MM.1S (cell line): ENCODE measurements at places on chromosomes 5 and 9.

DNA sequence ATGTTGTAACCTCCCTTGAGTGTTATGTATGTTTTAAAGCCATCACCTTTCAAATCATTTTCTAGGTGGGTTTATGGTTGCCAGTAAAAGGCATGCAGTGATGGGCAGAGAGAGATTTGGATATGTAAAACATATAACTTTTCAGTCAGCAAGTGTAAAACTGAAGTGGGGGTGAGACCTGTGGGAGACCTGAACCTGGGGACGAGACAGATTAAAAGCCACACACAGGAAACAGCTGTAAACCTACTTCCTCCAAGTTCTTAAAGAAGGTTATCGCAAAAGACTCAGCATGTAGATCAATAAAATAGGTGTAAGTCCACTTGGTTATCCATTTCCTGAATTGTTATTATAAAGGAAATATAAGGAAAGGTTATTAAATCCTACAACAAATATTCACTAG, 76.6 kb downstream of the YIPF5 start:
- DNase-seq, result no peak
- H3K27me3 ChIP-seq, result no peaks in the 10 kb centered on the region
- no peaks in the 10 kb centered on the region for H3K4me1 ChIP-seq

DNA sequence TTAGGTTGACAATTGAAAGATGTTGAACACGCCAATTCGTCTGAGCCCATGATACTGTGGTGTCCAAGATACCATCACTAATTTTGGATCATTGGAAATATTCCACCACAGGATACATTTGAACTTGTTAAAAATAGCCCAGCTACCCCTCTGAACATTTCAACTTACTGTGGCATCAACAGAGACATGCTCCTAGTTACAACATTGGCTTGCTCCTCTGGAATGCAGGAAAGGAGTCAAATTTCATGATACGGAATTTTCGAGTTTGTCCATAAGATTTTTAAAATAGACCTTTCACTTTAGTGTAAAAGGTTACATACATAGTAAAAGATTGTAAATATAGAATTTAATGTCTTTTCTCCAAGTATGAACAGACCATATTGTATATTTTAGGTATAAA, 12.8 kb downstream of the SEMA5A start:
- no peak for DNase-seq
- peaks cover 34% of the 10 kb centered on the region for H3K4me1 ChIP-seq
- H3K27me3 ChIP-seq, result no peaks in the 10 kb centered on the region
- no peaks in the 10 kb centered on the region for H3K36me3 ChIP-seq

DNA sequence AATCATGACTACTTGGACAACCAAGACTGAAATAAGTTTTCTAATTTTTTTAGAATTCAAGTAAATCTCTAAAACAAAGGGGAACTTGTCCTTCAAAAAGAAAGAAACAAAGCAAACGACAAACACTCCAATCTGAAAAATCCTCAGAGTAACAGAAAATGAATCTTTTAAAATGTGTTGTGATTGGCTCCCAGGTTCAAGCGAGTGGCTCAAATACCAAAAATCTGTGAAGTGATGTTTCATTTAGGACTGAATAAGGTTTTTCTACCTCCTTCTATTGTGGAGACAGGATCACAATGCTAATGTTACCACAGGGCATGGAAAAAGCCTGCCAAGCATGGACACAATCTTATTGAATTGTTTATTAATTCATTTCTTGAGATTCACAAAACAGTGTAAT, 415.7 kb downstream of the RAB3C start:
- DNase-seq, result no peak
- H3K36me3 ChIP-seq, result no peaks in the 10 kb centered on the region
- no peaks in the 10 kb centered on the region for H3K27me3 ChIP-seq
- H3K4me1 ChIP-seq, result no peaks in the 10 kb centered on the region
- no peak overlapping the region for H3K27ac ChIP-seq

DNA sequence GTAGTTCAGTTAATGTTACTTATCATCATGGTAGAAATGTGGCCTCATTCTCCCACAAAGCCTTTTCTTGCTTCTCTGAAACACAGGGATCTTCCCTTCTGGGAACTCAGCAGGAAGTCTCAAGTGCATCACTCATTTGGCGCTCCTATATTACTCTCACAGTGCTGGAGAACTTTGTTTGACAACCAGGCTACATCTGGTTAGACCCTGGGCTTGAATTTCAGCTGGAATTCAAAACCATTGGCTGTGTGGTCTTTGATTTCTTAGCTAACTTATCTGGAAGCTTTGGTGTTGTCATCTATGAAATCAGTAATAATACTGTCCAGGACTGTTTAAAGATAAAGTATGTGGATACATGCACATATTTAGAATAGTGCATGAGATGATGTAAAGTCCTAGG, 1777.1 kb downstream of the MAT2B start:
- H3K4me1 ChIP-seq, result no peaks in the 10 kb centered on the region
- H3K27ac ChIP-seq, result no peak overlapping the region
- no peaks in the 10 kb centered on the region for H3K27me3 ChIP-seq
- H3K4me3 ChIP-seq, result no peak overlapping the region
- DNase-seq, result no peak
- H3K36me3 ChIP-seq, result no peaks in the 10 kb centered on the region

GRCh38 chr5:9376363-9377117, 169.3 kb downstream of the SEMA5A start:
- no peaks in the 10 kb centered on the region for H3K27me3 ChIP-seq
- H3K36me3 ChIP-seq, result no peaks in the 10 kb centered on the region
- no peak overlapping the region for H3K4me3 ChIP-seq
- H3K27ac ChIP-seq, result no peak overlapping the region
- DNase-seq, result no peak
- no peaks in the 10 kb centered on the region for H3K4me1 ChIP-seq

DNA sequence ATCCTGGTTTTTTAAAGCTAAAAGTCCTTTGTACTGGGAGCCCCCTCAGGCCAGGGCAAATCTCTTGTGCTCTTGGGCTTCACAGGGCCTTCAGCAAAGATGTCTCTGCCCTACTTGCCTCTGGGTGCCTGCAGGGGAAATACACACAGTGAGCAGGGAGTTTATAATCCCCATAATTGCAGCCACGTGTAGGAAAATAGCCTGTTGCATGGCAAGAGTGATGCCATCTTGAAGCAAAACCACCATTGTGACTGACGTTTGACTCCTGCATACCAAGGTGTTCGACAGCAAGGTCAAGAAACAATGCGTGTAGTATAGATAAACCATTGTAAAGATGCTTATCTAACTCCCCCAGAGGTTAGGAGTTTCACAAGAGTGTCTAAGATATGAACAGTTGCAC, 11.4 kb upstream of the IL3 start:
- no peak for DNase-seq
- H3K4me3 ChIP-seq, result no peak overlapping the region
- H3K27me3 ChIP-seq, result no peaks in the 10 kb centered on the region; the same call in 1 of the 2 replicates
- H3K36me3 ChIP-seq, result no peaks in the 10 kb centered on the region

DNA sequence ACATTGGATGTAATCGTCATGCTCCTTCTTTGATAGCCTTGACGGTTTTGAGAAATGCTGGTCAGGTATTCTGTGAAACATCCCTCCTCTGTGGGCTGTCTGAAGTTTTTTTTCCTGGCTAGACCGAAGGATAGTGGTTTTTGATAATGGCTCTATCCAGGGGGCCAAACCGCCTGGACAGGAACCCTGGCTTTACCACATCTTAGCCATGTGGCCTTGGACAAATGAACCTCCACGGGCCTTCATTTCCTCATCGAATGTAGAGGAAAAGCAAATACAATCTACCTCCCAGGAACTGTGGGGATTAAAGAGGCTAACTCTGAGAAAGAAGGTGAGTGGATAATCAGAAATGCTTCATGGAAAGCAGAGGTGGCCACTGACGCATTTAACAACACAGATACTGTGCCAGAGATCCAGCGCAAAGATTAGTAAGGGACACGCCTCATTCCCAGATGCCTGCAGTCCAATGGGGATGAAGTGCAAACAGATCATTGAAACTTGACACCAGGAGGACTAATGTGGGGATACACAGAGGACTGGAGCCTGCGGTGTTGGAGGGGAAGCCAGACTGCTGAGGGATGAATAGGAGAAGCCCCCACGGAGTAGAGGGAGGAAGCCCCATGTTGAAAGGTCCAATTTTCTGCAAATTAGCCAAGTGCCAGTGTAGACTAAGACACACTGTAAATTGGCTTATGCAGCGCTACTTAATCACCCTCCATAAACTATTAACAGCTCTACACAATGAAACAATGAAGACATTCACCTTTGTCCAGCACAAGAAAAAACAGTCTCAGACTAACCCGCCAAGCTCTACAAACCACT, 41.6 kb downstream of the MYO10 start:
- H3K36me3 ChIP-seq, result no peaks in the 10 kb centered on the region
- DNase-seq, result no peak
- no peaks in the 10 kb centered on the region for H3K4me1 ChIP-seq
- H3K4me3 ChIP-seq, result no peak overlapping the region
- H3K27ac ChIP-seq, result no peak overlapping the region

DNA sequence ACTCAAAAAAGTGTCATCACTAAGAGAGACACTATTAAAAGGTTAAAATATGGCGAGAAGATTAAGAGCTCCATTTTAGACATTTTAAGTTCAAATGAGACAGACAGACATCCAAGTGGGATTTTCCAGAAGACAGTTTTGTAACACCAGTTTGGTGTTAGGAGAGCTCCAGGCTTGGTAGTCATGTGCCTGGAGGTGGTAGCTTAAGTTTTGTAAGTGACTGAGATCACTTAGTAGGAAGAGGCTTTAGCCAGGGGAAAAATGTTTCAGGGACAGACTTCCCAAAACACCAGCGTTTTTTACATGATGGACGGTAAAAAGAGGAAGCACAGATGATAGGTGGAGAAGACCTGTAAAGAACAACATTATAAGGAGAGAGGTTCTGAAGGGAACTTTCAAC, 150.3 kb downstream of the GIN1 start:
- no peaks in the 10 kb centered on the region for H3K36me3 ChIP-seq
- H3K27me3 ChIP-seq, result no peaks in the 10 kb centered on the region
- H3K27ac ChIP-seq, result no peak overlapping the region
- no peaks in the 10 kb centered on the region for H3K4me1 ChIP-seq
- H3K4me3 ChIP-seq, result no peak overlapping the region

DNA sequence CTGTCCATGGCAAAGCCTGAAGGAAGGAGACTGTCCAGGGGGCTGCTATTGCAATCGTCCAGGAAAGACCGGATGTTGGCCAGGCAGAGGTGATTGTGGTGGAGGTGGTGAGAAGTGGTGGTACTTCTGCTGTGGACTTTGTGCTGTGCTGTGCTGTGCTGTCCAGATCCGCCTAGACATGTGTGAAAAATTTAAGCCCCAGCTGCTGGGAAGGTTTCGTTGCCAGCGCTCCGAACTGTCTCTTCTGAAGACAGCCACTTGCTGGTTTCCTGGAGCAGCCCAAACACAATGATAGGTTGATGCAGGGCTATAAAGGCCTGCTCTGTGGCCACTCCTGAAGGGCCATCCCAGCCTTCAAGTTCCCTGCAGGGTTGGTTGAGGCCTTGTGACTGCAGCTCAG, 223.0 kb upstream of the MPDZ start:
- no peaks in the 10 kb centered on the region for H3K27me3 ChIP-seq
- no peaks in the 10 kb centered on the region for H3K36me3 ChIP-seq
- H3K4me1 ChIP-seq, result no peaks in the 10 kb centered on the region
- no peak overlapping the region for H3K27ac ChIP-seq

GRCh38 chr9:135456436-135457104, 23.0 kb upstream of the PPP1R26 start:
- peaks cover 95% of the 10 kb centered on the region for H3K27me3 ChIP-seq
- no peak for DNase-seq
- no peaks in the 10 kb centered on the region for H3K4me1 ChIP-seq
- H3K4me3 ChIP-seq, result no peak overlapping the region
- no peak overlapping the region for H3K27ac ChIP-seq
- no peaks in the 10 kb centered on the region for H3K36me3 ChIP-seq

- H3K36me3 ChIP-seq, result no peaks in the 10 kb centered on the region
- DNase-seq, result no peak
Measured at GRCh38 chr5:28831042-28831441, 1792.7 kb upstream of the CDH9 start.

GRCh38 chr5:72101828-72102227, 5.4 kb upstream of the MAP1B start:
- H3K36me3 ChIP-seq, result no peaks in the 10 kb centered on the region
- DNase-seq, result no peak
- no peak overlapping the region for H3K27ac ChIP-seq
- no peaks in the 10 kb centered on the region for H3K4me1 ChIP-seq
- H3K27me3 ChIP-seq, result no peaks in the 10 kb centered on the region

GRCh38 chr9:81671880-81672280, 17.5 kb downstream of the TLE1 start:
- no peaks in the 10 kb centered on the region for H3K27me3 ChIP-seq
- no peak for DNase-seq
- H3K4me3 ChIP-seq, result no peak overlapping the region
- no peaks in the 10 kb centered on the region for H3K4me1 ChIP-seq
- no peaks in the 10 kb centered on the region for H3K36me3 ChIP-seq
- no peak overlapping the region for H3K27ac ChIP-seq

- no peak overlapping the region for H3K4me3 ChIP-seq
- no peak for DNase-seq
- H3K27ac ChIP-seq, result no peak overlapping the region
- H3K4me1 ChIP-seq, result no peaks in the 10 kb centered on the region; the same call in 1 of the 2 replicates
- no peaks in the 10 kb centered on the region for H3K27me3 ChIP-seq
- H3K36me3 ChIP-seq, result no peaks in the 10 kb centered on the region
Measured at GRCh38 chr9:38228331-38229103, 159.5 kb upstream of the SHB start.

- H3K27me3 ChIP-seq, result no peaks in the 10 kb centered on the region
- peak; percentile 53 for DNase-seq
- H3K36me3 ChIP-seq, result no peaks in the 10 kb centered on the region
- H3K4me1 ChIP-seq, result peaks cover 10% of the 10 kb centered on the region
- no peak overlapping the region for H3K4me3 ChIP-seq
- peak overlapping the region; percentile 44; the same call in 1 of the 2 replicates for H3K27ac ChIP-seq
Measured at GRCh38 chr9:129278391-129279237, 100.6 kb upstream of the IER5L start.

GRCh38 chr5:109668237-109668636, 21.5 kb upstream of the MAN2A1 start:
- peaks cover 6% of the 10 kb centered on the region; the same call in 1 of the 2 replicates for H3K4me1 ChIP-seq
- H3K4me3 ChIP-seq, result no peak overlapping the region
- H3K27ac ChIP-seq, result no peak overlapping the region
- H3K27me3 ChIP-seq, result no peaks in the 10 kb centered on the region
- H3K36me3 ChIP-seq, result no peaks in the 10 kb centered on the region

DNA sequence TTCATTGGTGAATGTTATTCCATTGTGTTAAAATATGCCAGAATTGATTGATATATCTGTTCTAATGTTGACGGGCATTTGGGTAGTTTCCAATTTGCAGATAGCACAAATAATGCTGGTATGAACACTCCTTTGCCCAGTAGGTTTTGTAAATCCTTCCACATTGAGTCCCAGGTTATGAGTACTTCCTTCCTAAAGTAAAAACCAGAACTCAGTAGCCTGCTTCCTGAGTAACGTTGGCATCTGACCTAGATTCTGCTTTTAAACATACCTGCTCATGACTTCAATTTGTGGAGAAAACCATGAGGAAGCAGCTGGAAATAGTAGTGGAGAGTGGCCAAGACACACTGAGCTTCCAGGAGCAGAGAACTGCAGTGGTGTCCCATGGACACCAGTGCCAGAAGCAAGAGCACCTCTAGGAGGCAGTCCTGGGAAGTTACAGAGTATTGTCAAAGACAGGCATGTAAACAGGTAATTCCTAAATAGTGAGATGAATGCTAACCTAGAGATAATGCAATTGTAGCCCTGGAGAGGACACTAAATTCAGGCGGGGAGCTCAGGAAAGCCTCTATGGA, 24.3 kb upstream of the RASGRF2 start:
- no peak overlapping the region for H3K27ac ChIP-seq
- no peaks in the 10 kb centered on the region for H3K36me3 ChIP-seq
- H3K4me3 ChIP-seq, result no peak overlapping the region

GRCh38 chr5:158813275-158813674, 286.4 kb downstream of the EBF1 start:
- no peak overlapping the region for H3K4me3 ChIP-seq
- no peaks in the 10 kb centered on the region for H3K4me1 ChIP-seq
